ENCODE measurements at places on chromosomes 13 and 19.

- DNase-seq: no peak
Observed at GRCh38 chr13:112759827-112760226, 70.0 kb downstream of the ATP11A start.

- DNase-seq: no peak
Observed at GRCh38 chr19:45352914-45353796, 12.6 kb downstream of the KLC3 start.

GRCh38 chr13:20672772-20673171, 30.7 kb upstream of the IL17D start:
- DNase-seq: no peak

DNA sequence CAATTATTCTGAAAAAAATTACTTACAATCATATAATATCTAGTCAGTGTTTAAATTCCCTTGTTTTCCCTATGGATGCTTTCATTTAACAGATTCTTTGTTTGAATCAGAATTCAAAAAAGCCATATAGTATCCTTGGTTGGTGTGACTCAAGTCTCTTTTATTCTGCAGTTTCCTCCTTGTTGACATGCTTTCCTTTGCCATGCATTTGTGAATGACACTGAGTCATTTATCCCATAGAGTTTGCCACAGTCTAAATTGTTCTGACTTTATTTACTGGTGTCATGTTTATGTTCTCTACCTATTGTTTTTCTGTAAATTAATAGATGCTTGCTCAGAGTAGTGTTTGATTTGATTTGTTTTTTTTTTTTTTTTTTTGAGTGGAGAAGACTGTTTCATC, 893.8 kb upstream of the SLC10A2 start:
- no peak for DNase-seq

DNA sequence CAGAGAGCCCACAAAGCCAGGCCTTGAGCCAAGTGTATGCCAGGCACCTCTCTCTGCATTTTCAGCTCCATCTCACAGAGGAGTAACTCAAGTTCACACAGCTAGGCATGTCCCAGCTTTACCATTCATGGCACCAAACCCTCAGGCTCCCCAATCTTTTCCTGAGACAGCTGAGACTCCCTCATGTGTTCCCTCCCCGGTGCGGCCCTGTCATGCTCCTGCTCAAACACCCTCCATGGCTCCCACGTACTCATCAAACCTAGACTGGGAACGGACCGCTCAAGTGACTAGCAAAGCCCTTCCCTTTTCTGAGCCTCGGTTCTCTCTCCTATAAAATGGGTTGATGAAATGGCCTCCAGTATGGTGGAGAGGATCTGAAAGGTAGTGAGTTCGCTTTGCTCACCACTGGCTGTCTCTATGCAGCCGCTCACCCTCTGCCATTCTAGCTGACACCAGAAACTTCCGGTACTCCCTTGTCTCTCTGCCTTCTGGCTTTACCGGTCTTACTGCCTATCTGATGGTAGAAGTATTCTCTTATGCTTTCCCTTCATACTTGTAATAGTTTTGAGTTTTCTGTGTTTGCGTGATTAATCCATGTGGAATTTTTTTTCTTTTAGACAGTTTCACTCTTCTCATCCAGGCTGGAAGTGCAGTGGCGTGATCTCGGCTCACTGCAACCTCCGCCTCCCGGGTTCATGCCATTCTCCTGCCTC, 7.8 kb upstream of the SLC44A2 start:
- no peak for DNase-seq

DNA sequence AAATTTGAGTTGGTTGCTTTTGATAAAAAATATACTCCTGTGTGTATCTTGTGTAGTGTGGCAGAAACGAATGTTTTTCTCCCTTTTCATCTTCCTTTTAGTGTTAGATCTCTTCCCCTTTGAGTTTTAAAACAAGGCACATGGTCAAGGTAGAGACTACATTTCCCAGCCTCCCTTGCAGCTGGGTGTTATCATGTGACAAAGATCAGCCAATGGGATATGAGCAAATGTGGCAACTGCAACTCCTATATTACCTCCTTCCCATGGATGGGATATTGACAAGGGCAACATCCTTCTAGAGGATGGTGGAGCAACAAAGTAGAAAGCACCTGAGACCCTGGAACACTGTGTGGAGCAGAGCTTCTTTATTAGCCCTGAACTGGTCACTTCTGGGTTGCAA, 42.4 kb downstream of the ADGRE3 start:
- peak; percentile 2 for DNase-seq
